ENCODE measurements at places on chromosomes 16 and 17.

DNA sequence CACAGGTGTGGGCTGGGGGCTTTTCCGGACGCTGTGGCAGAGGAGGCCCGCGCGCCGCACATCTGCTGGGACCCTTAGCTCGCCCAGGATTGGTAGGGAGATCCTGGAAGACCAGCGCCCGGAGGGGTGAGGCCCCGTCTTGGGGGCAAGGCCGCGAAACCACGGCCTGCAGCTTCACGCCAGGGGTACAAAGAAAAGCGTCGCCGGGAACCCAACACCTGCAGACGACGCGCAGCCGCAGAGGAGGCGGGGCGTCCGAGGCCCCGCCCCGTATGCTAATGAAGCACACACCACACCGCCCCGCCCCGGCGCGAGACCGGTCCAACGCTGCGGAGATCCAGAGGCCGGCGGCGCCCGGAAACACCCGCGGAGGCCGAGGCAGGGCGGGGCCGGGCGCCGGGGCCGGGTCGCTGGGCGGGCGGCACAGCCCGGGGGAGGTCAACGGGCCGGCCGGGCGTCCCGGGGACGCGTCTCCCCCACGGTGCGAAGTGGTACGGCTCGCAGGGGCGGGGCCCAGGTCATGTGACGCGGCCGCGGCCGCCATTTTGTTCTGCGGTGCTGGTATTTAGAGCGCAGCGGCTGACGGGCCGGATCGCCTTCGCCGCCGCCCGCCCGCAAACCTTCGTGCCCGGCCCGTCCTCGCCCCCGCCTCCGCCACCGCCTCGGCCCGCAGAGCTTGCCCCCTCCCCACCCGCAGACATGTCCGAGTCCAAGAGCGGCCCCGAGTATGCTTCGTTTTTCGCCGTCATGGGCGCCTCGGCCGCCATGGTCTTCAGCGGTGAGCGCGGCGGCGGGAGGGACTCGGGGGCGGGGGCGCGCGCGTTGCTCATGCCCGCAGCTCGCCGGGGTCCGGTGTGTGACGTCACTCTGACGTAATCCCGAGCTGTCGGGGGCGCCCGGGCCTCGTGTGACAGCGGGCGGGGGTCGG lies at the start of gene ATP6V0C:
Gene ATP6V0C (plus strand): TSS at position 548 of the 928 bp plus-strand sequence. CDS start 152 bp downstream, at position 700.
- peak; percentile 72 for DNase-seq

GRCh38 chr16:77645764-77646163 lies 76.5 kb upstream of the NUDT7 start:
- no peak for DNase-seq

DNA sequence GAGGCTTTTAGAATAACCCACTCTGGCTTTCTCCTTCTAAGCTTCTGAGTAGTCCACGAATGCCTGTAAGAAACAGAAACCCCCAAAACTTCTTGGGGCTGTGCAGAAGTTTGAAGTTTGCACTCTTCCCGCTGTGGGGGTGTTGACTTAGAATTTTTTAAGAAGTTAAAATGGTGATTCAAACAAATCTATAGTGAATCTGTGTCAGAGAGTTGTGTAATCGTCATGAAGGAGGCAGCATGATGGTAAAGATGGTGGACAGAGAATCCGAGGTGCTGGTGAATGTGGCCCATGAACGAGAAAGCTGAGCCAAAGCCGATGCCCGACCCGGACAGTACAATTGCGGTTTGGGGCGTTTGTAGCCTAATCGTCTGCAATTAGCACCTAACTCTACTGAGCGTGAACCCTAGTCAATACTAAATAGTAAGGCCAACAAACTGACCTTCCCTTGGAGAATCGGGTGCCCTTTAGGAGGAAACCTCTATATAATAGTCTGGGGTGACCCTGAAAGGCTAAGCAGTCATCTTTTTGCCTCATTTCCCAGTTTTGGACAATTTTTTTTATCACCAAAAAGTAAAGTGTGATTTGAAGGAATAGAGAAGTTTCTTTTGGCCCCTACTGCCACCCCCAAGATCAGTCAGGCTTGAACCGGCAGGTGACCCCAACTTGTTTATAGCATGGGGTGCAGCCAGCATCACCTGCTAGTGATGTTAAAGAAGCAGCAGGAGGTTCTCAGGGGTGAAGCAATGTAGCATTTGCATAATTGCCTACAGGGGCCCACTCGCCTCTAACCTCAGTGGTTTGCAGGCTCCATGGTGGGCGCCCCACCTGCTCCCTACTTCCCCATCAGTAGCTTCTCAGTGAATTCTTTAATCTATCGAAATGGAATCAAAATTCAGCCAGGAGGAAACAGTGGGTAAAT lies 11.2 kb downstream of the IRF8 start:
- no peak for DNase-seq

DNA sequence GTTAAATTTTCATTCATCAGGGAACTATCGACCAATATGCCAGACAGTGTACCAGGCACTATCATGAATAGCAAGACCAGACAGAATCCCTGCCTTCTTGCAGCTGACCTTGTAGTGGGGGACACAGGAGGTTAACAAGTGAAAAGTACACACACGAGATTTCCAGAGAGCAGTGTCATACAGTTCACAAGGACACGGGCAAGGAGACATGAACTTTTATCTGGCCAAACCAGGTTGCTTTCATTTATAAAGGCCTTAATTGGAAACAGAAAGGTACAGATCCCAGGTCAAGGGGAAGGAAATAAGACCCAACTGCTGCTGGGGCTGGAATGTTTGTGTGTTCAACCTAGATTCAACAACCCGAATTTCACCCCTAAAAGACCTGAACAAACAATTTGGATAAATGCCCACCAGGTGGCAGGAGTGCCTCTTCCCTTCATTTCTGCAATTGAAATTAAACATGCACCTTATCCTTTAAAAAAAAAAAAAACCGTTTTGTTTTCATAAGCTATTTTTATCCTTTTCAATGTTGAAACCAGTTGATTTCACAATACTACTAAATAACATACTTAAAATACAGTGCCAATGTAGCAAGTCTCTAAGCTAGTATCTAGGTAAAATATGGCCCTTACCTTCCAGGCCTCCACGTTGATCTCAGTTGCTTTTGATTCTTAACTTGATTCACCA lies 65.9 kb downstream of the EMP2 start:
- DNase-seq, result no peak

DNA sequence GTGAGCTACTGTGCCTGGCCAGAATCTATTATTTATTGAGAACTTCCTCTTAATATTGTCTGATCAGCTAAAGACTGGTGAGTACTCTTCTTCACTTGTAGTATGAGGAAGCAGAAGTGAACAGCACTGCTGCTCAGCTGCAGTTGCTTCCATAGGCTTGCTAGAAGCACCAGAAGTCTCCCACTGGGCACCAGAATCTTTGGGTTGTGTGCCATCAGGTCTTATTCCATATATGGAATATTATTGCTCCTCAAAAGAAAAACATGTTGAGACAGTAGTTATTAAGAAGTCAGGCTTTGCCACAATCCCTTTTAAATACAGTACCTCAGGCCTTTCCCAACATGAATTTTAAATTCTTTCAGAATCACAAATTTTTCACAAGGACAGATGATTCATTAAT lies 17.2 kb downstream of the SNTB2 start:
- no peak for DNase-seq

DNA sequence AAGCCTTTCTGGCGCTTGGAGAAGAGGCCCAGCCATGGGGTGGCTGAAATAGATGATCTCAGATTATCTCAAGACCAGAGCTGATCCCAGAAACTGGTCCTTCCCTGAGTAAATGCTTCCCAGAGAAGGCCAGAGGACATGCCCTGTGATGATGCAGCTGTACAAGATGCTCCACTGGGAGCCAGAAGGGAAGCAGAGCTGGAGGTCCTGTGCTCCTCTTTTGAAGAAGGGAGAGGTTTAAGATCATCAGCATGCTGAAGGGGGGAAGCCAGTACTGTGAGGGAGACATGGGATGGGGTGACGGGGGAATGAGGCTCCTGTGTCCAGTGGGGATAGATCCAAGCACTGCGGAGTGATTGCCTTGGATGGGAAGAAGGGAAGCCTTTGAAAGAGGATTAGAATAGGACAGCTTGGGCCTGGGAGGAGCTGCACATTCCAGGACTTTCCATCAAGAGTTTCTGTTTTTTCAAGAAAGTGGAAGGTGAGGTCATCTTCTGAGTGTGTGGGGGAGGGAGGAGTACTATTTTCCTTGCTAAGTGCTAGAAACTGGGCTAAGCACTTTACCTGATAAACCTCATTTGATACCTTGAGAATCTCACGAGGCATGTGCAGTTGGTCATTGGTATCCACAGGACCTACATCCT lies 16.4 kb upstream of the ALOX15B start:
- DNase-seq, result no peak

DNA sequence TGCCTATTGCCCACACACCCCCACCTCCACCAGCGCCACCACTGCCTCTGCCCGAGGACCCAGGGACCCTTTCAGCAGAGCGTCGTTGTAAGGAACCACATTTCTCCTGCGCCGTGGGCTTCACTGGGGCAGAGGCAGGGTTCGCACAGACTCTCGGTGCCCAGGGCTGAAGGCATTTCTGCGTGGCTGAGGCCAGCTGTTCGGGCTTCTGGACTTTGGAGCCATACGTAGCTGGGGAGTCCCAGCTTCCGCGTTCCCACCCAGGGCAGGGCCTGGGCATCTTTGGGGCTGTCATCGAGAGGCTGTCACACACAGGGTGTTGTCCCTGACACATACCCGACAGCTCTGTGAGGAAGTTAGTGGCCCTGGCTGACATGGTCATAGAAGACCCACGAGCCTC lies 16.0 kb upstream of the SMIM5 start:
- DNase-seq, result no peak

DNA sequence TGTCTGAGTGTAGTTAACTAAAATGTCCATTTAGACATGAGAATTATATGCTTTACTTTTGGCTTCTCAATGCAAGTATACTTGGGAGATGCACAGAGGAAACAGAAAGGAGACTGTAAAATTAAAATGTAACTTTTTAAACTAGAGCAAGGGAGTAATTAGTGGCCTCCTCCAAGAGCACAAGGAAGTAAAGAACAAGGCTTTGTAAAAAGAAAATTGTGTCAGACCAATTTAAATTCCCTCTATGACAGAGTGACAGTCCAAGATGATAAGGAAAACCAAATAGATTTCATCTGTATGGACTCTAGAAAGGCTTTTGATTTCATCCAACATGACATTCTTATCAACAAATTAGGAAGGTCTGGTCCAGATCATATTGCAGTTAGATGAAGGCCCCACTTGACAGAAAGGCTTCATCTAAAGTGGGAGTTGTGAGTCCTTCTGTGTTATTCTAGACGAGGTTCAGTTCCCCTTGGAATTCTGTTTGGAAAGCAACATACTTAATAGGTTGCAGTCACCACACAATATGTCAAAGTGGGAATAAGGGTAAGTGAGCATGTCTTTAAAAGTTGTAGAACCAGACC lies 6.5 kb upstream of the CAPNS2 start:
- no peak for DNase-seq

GRCh38 chr17:83087788-83088360 lies 8.5 kb downstream of the METRNL start:
- DNase-seq, result no peak

GRCh38 chr16:4273858-4274311 lies 1.1 kb upstream of the TFAP4 start:
- peak; percentile 32 for DNase-seq

GRCh38 chr17:49361129-49361901 lies 735 bp downstream of the ZNF652 start:
- DNase-seq, result peak; percentile 56

DNA sequence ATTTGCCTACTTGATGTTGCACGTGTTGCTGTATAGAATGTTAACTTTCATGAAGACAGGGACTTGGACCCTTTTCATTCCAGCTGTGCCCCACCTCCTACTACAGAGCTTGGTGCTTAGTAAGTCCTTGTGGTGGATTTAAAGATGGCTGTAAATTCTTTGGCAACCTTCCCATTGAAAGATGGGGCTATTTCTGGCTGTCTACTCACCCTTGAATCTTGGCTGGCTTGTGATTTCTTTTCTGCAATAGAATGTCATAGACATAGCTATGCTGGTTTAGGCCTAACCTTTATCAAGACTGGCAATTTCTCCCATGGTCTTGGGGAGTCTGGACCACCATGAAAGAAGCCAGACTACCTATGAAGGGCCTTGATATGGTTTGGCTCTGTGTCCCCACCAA lies 59.0 kb downstream of the ACSM2A start:
- no peak for DNase-seq

DNA sequence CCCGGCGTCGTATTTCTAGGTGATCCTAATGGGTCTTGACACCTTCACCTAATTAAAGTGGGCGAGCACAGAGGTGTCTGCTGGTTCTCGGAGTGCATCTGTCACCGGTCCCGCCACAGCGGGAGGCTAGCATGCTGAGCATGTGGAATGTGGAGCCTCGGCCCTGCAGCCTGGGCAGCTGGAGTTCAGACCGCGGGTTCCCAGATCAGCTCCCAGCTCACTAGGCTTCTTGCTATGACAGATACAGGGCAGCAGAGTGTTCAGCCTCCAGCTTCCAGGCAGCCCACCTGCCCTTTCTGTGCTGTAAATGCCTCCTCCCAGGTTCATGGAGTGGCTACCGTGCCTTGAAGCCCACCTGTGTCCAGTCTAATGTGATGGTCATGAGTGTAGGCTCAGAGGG lies 166.7 kb downstream of the CPPED1 start:
- no peak for DNase-seq

GRCh38 chr17:2903193-2903974 lies 107.1 kb downstream of the RAP1GAP2 start:
- DNase-seq, result no peak

- DNase-seq, result no peak
These were observed 48.6 kb upstream of the DDX52 start for GRCh38 chr17:37691807-37692206.

- DNase-seq, result no peak
These were observed 375.2 kb downstream of the SLC39A11 start for GRCh38 chr17:72717276-72717675.

GRCh38 chr16:27529962-27530361 lies 19.8 kb downstream of the GTF3C1 start:
- DNase-seq, result no peak

GRCh38 chr16:28204204-28204603 lies 7.6 kb downstream of the XPO6 start:
- DNase-seq, result no peak

- DNase-seq, result no peak
These were observed 63.2 kb downstream of the AMFR start for GRCh38 chr16:56362057-56362655.

- no peak for DNase-seq
These were observed at the start of gene CARD14 for GRCh38 chr17:80169784-80170500. Gene CARD14, plus strand, starts transcription at chr17:80170030. Its CDS starts 11,409 bp downstream, at chr17:80181439.

- DNase-seq, result no peak
These were observed 249.6 kb upstream of the TNRC6C start for GRCh38 chr17:77708936-77709335.

- DNase-seq, result no peak
These were observed 25.5 kb downstream of the BAIAP2 start for GRCh38 chr17:81060416-81060815.

GRCh38 chr16:2160915-2161551 lies 5.5 kb downstream of the TRAF7 start:
- DNase-seq, result no peak

GRCh38 chr16:2919511-2920255 lies 8.0 kb downstream of the FLYWCH1 start:
- DNase-seq, result no peak

- no peak for DNase-seq
These were observed 2.1 kb downstream of the SPAG9 start for GRCh38 chr17:51118330-51119195.
